ENCODE measurements at places on chromosomes 6 and 20.
A peak's percentile ranks its signal among the peaks of the same experiment; 100 is the strongest.

DNA sequence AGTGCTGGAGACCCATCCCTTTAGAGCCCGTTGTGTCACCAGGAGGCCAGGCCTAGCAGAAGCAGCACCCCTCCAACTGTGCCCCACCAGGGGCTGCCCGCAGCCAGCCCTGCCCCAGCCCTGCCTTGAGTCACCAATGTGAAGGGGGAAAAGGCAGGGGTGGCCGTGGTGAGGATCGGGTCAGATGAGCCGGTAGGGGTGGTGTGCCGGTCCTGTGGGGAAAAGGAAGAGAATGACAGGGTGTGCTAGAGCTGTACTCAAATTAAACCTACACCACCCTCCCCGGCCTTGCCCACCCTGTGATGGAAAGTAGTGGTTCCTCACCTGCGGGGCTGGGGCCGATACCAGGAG is 3.1 kb downstream of the SAPCD1 start:
- no peak for DNase-seq

DNA sequence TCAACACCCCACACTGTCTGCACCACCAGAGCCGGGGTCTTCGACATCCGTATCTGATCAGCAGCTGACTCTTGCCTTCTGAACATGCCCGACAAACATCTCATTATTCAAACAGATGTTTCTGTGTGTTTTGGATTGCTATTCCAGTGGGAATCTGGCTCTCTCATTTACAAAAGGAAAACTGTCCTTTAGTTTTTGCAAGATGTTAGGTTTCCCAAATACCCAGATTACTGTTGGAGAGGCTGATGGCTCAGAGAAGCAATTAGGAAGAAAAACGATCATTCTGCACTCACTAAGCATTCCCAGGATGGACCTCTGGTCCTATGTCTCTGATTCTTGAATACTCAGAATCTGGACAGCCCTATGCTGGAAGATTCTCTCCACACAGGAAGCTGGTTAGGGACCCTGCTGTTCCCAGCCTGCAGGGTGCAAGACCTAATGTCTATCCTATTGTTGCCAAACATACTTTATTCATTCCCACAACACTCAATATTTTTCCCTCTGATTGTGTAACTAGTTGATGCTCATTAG is 532.9 kb downstream of the CDH26 start:
- no peak for DNase-seq

DNA sequence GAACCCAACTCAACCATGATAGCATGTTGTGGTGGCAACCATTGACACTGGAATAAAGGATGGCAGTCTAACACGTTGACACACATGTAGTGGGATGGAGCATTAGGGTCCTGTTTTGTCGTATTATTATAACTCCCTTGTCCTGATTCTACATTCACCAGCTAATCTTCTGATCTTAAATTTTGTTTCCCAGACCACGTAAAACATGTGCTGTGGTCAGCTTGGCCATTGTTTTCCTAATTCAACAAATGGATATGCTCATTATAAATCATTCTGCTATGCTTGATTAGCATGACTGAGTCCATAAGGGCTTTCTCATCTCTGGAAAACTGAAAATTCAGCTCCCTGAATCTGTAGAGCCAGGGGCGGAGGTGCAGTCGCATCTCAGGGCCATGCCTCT is 15.0 kb downstream of the MRAP2 start:
- no peak for DNase-seq

GRCh38 chr20:62117658-62118057 is 4.6 kb upstream of the LSM14B start:
- no peak for DNase-seq

DNA sequence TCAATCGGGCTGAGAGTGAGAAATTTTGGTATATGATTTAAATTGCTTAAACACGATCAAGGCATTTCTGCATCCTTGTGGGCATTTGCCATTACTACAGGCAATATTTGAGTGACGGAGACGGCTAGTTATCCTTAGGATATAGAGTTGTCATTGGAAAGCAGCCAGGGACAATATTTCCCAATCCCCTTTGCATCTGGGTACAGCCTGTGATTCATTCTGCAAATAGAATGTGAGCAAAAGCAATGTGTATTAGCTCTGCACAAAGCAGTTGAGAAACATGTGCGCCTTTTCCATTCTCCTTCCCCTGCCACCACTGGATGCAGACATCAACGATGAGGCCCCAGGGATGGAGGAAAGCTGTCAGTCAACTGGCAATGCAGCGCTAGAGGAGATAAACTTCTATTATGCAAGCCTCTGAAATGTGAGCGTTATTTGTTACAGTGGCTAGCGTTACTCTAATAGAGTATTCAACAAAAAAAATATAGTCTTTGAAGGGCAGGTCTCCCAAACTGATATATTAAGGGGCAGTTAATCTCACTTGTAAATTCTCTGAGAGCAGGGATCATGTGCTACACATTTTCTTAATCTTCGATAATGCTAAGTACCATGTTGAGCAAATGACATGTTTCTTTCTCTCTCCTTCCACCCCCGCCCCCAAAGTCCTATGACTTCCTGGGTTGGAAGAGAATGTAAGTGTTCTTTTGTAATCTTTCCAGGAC is 37.1 kb upstream of the NCOA3 start:
- DNase-seq, result peak; percentile 89

DNA sequence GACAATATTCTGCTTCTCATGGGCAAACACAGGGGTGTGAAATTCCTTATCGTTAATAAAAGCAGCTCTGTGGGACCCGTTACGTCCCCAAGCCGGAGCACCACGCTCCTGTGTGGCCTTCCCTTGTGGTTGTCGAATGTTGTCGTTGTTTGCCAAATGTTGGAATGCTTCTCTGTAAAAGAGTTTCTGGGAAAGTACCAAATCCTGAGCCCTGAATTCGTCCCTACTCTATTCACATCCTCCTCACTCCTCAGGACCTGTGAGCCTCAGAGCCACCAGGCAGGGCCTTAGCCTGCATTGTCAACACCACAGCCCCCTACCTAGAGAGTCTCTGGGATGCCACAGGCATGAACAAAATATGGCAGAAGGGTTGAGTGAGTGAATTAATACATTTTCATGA is 64.0 kb downstream of the THBS2 start:
- DNase-seq, result no peak

DNA sequence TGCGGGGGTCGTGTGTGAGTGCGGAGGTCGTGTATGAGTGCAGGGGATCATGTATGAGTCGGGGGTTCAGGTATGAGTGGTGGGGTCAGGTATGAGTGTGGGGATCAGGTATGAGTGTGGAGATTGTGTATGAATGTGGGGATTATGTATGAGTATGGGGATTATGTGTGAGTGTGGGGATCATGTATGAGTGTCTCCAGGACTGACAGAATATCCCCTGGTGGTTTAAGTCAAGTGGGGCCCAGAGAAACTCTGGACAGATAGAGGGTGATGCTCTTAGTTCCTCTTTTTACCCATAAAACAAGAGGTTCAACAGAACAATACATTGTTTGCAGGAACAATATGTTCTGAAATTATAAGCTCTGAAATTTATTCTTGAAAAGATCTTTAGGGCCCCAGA is 131.9 kb downstream of the UST start:
- no peak for DNase-seq

- DNase-seq, result no peak
These were observed 13.0 kb downstream of the TMEM181 start for GRCh38 chr6:158572653-158573541.

DNA sequence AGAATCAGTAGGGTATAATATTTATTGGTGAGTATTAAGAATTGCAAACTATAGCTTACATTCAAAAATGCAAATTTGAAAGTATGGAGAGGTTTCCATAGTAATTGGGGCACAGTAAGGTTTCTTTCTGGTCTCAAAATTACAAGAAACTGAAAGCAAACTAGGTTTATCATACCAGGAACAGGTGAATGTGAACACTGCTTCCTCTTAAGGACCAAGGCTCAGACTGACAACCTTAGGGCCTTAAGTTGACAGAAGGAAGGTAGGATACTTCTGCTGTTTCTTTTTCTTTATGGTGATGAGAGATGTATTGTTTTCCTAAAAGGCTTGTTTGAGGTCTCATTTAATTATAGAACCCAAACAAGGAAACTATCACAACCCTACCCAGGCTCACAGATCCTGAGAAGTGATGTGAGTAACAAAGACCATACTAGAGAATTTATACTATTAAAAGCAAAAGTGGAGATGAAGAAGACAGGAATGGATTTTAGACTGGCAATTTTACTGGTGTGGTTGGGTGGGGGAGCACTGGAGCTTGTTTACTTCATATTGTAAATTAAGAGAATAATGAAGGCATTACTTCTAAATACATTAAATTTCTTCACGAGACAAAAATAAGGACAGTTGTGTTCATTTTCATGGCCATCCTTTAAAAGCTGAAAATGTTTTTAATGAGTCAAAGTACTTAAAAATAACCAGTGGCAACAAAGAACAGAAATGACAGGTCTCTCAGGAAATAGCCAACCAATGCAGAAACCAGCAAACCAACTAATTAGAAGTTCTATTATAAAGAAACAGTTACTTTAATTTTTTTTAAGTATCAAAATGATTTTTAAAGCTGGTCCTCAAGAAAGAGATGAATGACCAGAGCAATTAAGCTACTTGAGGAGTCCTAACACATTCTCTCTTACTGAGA is 21.3 kb downstream of the STAU1 start:
- DNase-seq, result no peak

DNA sequence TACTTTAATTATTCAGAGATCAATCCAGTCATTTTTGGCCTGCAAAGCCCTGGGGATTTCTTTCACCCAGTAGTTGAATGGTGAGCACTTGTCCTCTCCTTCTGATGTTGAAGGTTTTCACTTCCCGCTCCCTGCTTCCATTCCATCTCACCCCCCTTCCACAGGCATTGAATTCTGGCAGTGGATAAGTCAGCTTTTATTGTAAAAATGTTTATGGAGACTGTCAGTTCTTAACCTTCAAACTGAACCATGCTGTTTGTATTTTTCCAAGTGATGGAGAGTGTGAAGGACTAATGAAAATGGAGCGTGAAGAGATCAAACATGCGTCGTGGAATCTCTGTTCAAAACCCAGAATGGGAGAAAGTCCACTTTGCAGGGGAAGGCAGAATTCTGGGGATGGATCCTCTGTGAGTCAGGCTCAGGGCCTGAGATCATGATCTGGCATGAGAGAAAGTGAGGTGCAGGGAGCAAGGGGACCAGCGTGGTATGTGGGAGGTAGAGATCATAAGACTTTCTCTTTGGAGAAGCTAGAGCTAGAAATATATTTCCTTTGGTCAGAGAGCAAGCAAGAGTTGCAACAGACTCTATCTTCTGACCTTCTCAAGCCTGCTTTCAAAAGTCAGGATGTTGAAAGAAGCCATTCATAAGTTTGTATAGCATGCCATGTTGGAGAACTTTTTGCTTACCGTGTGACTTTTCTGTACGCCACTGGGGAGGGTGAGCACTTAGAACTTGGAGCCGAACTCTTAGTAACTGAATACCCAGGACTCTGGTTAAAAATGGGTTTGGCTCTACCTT is 30.2 kb downstream of the ISM1 start:
- no peak for DNase-seq

- DNase-seq, result no peak
These were observed 50.6 kb downstream of the SRC start for GRCh38 chr20:37396416-37397075.

DNA sequence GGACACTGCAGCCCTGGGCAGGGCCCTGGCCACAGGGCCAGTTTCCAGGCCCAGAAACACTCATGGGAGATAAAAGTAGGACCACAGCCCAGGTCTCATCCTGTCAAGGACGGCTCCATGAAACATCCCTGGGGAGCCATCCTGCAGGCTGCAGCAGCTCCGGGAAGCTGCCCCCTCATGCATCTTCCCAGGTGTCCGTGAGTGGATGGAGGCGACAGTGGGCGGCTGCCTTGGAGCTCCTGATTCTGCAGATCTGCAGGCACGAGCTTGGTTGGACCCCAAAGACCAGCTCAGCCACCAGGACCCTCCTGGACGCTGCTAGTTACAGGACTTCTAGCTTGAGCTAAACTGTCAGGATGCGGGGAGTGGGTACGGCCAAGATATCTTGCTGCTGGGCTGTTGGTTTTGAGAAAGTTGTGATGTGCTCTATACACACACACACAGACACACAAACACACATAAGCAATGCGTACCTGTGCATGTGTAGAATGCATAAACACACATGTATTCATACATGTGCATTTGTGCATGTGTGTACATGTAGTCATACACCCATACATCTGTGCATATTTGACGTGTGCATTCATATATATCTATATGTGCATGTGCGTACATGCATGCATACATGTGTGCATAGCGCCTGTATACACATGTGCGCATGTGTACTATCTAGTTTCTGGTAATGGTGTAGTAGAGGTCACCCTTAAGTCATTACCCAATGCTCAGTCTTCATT is 297.8 kb downstream of the TAF4 start:
- no peak for DNase-seq

- no peak for DNase-seq
These were observed 48.8 kb upstream of the KIF25 start for GRCh38 chr6:167948716-167949115.

- no peak for DNase-seq
These were observed 128.3 kb downstream of the FOXA2 start for GRCh38 chr20:22456109-22456508.

- no peak for DNase-seq
These were observed 753 bp upstream of the PERP start for GRCh38 chr6:138107752-138108592.

DNA sequence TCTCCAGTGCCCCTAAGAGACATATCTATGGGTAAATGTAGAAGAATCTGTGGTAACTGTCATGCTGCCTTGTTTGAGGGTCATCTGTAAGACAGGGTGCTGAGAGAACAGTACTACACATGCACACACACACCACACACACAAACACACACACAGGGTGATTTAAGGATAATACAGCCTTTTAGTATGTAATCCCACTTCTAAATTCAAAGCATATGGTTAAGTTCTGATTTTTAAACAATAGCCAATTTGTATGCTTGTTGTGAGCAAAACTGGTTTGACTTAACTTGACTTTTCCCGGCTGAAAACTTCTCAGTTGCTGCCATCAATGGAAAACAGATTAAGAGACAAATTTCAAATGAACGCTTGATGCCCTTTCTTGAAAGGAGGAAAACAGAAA is 241.8 kb downstream of the ADGRG6 start:
- no peak for DNase-seq

DNA sequence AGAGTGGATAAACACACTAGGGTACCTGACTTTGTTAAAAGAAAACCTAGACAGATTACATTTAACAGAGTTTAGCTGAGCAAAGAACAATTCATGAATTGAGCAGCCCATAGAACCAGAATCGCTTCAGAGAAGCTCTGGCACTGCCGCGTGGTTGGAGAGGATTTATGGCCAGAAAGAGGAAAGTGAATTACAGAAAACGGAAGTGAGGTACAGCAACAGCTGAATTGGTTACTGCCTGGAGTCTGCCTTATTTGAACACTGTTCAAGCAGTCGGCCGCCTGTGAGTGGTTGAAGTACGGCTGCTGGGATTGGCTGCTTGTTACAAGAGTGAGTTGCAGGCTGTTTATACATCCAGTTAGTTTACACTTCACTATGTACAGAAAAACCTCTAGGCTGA is 253.8 kb upstream of the CDYL start:
- DNase-seq, result no peak

DNA sequence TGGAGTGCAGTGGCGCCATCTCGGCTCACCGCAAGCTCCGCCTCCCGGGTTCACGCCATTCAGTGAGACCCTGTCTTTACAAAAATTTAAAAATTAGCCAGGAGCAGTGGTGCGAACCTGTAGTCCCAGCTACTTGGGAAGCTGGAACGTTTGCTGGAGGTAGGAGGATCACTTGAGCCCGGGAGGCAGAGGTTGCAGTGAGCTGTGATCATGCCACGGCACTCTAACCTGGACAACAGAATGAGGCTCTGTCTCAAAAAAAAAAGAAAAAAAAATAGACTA is 5.7 kb upstream of the PARD6B start:
- DNase-seq, result no peak
